NCI-H146 (cell line): ENCODE measurements at places on chromosomes 4 and X.

GRCh38 chr4:99875071-99875470 is 19.2 kb downstream of the LAMTOR3 start:
- DNase-seq, result no peak

DNA sequence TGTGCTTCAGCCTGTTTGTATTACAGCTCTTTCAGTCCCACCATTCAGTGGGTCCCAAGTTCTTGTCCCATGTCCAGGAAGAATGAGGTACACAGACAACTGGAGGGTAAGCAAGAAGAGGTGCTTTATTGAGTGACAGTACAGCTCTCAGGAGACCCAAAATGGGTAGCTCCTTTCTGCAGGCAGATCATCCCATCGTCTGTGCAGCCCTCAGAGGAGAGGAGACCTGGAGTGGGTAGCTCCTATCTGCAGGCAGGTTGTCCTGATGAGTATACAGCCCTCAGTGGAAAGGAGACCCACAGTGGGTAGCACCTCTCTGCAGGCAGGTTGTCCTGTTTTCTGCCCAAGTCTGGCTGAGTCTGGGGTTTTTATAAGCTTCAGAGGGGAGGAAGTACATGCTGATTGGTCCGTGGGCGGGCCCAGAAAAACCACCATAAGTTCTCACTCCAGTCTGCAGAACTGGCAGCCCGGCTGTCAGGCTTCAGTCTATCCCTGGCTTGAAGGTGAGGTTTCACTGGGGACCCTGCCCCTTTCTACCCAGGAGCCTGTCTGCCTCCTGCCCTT is 18.0 kb downstream of the GRK4 start:
- DNase-seq, result no peak

DNA sequence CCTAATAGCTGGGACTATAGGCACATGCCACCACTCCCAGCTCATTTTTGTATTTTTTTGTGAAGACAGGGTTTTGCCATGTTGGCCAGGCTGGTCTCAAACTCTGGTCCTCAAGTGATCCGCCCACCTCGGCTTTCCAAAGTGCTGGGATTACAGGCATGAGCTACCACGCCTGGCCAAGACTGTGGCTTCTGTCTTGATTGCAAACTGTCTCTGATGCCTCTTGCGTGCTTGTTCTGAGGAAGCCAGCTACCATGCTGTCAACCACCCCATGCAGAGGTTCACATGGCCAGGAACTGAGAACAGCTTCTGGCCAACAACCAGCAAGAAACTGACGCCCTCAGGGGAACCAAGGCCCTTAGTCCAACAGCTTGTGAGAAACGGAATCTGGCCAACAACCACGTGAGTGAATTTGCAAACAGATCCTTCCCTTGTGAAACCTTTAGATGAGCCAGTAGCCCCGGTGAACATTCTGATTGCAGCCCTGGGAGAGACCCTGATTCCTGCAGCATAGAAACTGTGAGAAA is 71.2 kb downstream of the SUPT20HL2 start:
- no peak for DNase-seq

DNA sequence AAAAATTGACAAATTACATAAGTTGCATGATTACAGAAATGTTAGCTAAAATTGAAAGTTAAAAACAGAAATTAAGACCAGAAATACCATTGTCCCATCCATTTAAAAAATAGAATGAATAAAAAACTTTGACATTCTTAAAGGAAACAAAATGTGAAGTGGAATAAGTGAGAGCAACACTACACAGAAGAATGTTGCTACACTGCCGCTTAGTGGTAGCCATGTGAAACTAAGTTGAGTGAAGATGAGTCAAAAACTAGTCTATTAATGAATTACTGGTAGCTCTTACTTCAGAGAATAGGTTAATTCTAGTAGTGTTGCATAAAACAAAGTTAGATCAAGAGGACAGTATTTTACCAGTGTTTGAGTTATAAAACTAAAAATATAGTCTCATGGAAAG is 571.0 kb upstream of the KLHL4 start:
- peak; percentile 36 for DNase-seq

DNA sequence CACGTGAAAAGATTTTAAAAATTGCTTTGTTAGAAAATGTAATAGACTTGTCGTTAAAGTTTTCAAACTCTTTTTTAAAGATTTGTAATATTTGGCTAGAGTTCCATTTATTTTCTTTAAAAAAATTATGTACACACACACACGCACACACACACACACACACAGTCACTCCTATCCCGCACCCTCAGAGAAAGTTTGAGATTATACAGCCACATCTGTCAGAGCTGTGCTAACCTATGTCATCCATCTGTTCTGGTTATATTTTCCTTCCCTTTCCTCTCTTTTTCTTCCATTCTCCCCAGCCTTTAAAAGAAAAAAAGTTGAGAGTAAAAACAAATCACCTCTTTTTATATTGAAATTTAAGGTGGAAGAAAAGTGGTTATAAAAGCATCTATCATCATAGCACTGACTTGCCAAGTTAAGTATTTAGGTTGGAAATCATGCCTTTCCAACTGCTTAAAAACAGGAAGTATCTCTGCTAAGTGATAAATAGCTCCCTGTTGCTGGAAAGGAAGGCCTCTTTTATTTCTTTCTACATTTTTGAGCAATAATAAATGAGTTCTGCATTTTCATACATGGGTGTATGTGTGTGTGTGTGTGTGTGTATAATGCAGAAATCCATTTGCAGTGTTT is 163.3 kb upstream of the SPRY1 start:
- DNase-seq, result no peak
